ENCODE measurements at places on chromosomes 11 and 22.

GRCh38 chr22:43185860-43186261, 1.1 kb downstream of the TTLL12 start:
- no peak for DNase-seq

DNA sequence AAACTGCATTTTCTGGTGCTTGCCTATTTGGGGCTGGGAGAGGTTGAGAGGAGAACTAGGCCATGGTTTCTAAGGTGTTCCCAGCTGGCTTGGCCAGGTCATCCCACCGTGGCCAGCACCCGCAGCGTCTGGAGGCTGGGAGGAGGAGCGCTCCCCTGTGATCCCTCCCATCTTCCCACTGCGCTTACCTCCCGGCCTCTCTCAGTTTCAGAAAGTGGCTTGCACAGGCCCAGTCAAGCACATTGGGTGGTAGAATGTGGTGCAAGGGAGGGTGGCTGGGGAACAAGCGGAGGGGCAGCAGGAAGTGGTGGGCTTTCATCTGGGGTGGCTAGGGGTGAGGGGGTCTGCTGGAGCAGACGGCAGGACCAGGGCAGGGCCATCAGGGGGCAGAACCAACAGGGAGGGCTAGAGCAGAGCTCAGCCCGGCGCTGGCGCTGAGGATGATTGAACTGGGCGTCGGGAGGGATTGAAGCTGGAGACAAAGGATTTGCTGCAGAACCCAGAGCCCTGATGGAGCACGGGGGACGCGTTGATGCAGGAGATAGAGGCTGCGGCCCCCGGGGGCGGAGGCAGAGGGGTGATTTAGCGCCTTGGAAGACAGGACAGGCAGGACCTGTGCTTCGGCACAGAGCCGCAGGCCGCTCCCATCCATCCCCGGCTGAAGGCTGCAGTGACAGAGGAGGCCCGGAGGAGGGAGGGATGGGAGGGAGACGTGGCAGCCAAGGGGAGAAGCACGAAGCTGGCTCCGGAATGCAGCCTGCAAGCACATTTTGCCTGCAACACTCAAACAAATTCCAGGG, 76.0 kb downstream of the TRIM29 start:
- DNase-seq, result no peak

GRCh38 chr22:20490183-20490940, 5.2 kb downstream of the KLHL22 start:
- no peak for DNase-seq

- no peak for DNase-seq
Measured at GRCh38 chr11:59900366-59901126, 22.0 kb downstream of the OOSP3 start.

DNA sequence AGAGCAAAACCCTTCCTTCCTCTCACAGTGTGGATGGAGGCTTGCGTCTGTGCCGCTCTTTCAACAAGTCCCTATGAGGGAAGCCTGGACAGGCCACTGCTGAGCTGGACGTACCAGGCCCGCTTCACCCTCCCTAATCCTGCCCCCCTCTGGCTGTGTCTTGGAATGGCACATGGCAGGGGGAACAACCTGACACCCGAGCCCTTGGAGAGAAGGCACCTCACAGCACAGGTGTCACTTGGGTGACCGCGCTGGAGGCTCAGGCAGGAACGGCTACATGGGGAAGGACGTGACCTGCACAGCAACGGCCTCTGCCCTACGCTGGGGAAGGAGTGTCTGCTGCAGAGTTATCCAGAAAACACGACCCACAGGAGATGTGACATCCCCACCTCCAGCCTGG, 11.0 kb downstream of the CARS1 start:
- no peak for DNase-seq

DNA sequence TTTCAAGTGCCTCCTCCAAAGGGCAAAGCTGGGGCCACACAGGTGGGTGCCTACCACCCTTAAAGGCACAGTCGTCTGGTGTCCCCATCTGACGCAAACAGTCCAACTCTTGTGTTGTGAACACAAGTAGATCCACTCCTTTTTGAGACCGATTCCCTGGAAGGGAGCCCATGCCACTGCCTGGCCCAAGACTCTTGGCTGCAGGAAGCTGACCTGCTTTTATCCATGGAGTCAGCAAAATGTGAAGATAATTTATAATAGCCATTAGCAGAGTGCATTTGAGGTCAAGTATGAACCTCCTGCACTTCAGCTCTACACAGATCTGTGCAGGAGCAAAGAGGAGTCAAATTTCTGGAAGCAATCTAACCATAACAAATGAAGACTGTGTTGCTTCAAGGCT, 68.5 kb downstream of the ADM start:
- DNase-seq, result no peak

GRCh38 chr11:103486604-103487003, 377.4 kb downstream of the DYNC2H1 start:
- no peak for DNase-seq

DNA sequence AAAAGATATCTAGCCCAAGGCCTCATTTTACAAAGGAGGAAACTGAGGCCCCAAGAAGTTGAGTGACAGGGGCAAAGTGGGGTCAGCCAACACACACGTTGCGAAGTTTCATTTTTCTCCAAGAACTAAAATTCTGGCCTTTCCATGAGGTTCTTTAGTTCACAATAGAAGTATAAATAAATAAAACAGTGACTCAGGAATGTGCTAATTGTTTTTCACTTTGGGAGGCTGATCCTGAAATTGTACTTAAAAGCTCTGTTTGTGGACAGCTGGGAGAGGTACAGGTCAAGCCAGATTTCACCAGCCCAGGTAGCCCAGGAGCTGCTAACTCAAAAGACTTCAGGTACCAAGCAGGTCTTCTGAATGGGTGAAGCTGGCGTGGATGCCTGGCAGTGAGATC, 105.2 kb downstream of the TRAF6 start:
- DNase-seq, result no peak

DNA sequence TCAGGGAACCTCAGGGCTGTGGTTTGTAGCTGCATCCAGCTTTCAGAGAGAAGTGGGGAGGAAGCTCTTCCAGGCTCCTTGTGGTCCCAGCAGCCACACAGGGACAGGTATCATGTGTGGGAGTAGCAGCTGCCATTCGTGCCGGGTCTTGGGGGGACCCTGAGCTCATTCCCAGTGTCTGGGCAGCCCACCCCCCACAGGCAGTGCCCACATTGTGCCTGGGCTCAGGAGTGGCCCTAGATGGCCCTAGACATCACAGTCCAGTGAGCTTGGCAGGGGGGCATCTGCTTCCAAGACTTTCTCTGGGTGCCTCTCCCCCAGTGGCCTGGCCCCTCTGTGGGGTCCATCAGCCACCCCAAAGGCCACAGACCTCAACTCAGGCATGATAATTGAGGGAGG, 619.7 kb downstream of the BRD1 start:
- no peak for DNase-seq

GRCh38 chr22:20779818-20780158, 5.9 kb downstream of the SERPIND1 start:
- DNase-seq, result no peak

GRCh38 chr11:114326151-114326550, 30.0 kb downstream of the NNMT start:
- DNase-seq, result no peak

DNA sequence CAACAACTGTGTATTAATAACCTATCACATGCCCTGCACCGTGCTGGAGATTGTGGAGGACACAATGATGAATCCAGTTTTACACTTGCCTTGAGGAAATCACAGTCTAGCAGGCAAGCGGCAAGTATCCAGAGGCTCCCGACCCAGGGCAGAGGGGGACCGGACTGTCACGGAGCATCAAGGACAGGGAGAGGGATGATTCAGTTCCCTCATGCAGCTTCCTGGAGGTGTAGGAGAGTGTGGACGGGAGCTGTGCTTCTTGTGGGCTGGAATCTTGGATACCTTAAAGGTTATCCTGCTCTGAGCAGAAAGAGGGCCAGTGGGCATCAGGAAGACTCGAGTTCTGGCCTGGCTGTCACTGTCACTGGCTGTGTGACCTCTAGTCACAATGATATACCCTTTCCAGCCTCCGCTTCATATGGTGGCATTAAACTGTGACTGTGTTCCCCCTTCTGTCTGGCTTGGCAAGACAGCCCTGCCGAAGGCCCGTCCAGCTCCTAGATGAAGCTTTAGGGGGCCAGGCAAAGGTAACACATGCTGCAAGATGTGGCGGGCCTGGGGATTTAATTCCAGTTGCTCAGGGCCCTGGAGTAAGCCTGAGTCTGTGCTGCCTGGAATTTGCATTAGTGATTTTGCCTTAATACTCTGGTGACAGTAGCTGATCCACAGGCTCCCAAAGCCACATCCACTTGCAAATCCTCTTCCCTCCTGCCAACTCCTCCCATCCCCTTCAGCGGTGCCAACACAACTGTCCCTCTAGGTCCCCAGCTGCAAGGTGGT, 162.8 kb downstream of the DSCAML1 start:
- DNase-seq, result no peak

DNA sequence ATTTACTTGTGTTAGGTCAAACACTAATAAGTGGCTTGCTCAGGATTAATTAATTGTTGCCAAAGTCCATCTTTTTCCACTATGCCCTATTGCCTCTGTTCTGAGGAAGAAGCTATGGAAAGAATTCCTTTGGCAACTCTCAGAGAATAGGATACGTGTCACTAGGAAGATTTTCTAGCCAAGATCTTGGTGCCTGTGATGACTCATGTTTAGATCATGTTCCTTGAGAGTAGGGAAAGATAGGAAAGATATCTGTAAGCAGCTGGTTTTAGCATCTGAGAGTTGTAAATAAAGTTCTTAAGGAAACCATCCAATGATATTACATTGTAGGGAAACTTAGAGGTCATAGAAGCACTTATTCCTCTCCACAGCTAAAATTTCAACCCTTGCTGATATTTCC, 15.7 kb downstream of the SLN start:
- DNase-seq, result no peak

- no peak for DNase-seq
Measured at GRCh38 chr22:19477321-19478044, 1.5 kb downstream of the UFD1 start.

GRCh38 chr11:6875761-6876160, 664 bp upstream of the OR10A4 start:
- no peak for DNase-seq

- DNase-seq, result no peak
Measured at GRCh38 chr22:32532820-32533128, 58.2 kb downstream of the FBXO7 start.

- no peak for DNase-seq
Measured at GRCh38 chr11:10395166-10395897, 59.7 kb upstream of the AMPD3 start.

DNA sequence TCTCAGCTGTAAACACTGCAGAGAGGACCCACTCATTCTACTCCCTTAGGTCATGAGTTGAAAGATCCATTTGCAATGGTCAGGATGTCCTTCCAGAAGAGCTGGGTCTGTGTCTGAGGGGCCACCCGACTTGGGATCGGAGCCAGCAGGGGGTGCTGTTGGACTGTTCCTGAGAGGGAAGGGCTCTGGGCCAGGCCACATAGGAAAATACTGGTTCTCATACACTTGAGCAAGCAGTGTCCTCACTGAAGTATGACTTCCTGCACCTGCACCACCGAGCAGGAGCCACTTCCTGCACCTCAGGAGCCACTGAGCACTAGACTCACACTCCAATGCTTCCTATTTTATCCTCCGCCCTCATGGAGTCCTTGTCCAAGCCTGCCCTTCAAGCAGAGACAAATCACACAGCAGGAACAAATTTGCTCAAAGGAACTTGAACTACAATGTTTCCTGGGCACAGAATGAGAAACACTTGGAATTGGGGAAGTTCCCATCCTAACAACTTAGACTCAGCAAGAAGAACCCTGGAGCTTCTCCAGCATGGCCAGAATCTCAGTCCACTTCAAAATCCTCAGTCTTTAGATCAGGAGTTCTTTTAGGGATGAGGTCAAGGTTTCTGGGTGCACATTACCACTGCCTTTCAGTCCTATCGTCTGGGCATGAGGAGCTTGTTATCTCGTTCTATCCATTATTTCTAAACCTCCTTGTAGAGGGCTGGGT, 36.6 kb upstream of the VPREB1 start:
- DNase-seq, result no peak

DNA sequence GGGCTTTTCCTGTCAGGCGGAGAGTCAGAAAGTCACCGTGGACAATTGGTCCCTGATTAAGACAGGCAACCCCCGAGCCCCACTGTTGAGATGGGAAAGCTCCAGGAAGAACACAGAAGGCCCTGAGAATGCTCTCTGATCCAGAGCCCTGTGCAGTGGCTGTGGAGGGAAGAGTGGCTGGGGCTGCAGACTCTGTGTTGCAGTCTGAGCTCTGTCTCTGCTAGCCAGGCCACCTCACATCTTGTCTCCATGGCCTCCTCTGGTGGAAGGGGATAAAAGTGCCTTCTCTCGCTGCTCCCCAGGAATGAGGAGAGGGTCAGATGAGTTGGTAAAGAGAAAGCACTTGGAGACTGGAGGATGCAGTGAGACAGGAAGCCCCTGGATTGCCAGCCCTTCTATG, 141.2 kb downstream of the CEP164 start:
- DNase-seq, result no peak

DNA sequence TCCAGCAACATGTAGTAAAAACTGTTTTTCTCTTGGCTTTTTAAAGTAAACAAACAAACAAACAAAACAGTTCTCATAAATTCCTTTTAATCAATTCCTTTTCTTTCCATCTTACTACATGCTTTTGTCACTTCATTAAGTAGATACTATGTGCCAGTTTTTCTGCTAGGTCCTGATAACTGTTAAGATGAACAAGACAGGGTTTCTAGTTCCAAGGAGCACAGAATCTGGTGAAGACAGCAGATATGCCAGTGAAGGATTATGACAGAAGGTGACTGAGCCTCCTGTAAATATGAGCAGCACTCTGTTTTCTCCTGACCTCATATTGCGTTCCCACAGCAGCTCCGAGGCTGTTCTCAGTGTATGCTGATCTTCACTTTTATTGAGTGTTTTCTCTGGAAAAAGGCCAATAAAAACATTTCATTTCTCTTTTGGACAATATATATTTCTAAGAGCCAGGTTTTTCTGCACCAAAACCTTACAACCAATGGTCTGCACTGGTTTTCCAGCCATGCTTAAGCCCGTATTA, 45.8 kb downstream of the HEPHL1 start:
- DNase-seq, result no peak

- DNase-seq, result no peak
Measured at GRCh38 chr11:58613228-58613627, 9.2 kb upstream of the CNTF start.

DNA sequence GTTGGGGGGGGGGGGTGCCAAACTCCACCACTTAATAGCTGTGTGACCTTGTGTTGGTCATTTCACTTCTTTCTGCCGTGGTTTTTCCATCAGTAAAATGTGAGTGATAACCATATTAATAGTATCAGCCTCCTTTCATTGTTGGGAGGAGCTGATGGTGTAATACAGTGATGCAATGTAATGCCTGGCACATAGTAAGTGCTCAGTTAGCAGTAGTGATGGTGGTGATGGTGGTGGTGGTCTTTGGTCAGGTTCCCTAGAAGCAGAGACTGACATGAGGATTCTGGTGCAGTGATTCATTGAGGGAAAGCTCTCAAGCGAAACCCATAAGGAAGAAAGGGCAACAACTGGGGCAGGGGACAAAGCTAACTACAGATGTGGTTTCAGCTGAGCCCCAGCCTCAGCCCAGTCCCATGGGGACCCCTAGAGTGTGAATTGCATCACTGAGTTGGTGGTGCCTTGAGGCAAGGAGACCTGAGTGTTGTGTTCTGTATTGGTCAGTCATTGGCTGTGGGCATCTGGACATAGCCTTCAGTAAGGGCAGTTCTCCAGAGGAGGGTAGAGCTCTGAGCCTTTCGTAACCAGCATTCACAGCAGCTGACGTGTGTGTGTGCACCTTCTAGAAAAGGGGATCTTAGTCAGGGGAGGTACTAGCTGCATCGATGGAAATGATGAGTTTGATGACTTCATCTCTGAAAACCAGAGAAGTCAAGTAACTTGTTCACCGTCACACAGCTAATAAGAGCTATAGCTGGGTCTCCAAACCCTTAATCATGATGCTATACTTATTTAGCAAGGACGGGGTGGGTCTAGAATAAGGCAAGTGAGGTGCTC, 93.6 kb upstream of the CRYBB3 start:
- no peak for DNase-seq

GRCh38 chr11:69218271-69218682, 62.5 kb downstream of the SMIM38 start:
- no peak for DNase-seq
